ENCODE measurements at places on chromosomes 6 and 20. TPM values are rescaled to one million over a fixed set of nuclear protein-coding genes. Genes with fewer than 3 reads are reported as not detected.

- DNase-seq: peak; percentile 63
These were observed 66.6 kb downstream of the EZR start for GRCh38 chr6:158752613-158753012.

GRCh38 chr6:49468042-49468441 is 4.9 kb downstream of the CENPQ start:
- no peak for DNase-seq

DNA sequence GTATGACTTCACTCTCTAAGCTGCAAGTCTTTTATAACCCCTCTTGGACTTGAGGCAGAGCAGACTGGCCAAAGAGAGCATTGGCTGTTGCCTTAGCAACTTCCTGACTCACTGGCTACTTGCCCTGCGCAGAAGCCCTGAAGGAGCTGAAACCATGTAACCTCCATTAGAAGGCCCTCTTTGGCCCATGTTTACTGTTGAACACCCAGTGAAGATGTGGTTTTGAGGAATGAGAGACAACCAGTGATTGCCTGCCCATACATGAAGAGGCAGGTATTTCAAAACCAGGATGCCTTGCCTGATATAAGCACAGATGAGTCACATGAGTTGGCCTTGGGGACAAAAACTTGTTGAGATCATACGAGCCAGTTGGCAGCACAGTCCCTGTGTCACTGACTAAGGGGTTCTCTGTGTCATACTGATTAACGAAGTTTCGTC is 182.5 kb downstream of the EDN1 start:
- no peak for DNase-seq

DNA sequence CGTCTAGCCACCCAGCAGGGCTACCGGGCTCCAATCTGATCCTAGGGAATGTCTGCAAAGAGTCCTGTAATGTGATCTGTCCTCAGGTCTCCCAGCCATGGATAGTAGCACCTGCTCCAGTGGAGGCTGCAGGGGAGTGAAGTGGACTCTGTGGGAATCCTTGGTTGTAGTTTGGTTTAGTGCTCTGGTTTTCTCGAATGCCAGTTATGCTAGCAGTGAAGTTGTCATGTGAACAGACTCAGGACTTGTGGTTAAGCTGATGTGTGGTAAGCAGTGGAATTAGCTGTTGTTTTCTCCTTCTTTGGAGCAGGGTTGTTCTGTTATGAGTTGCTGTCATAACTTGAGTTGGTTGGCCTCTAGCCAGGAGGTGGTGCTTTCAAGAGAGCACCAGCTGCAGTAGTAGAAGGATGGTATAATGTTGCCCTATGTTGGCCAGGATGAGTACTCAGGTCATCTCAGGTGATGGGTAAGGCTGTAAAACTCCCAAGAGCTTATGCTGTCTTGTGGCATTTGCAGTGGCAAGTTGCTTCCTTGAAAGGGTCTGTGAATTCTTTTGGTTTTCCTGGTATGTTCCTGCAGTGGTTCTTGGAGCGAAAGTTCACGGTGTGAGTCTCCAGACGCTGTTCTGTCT is 390.2 kb downstream of the UTRN start:
- peak; percentile 5 for DNase-seq

The LAMA4 gene
- total RNA-seq: 54.9 TPM

Data from SK-MEL-5 (cell line).